AG04449 (cell line): ENCODE measurements at places on chromosomes 5 and 9.

- DNase-seq = no peak
Measured at GRCh38 chr9:92938025-92938424, 9.3 kb upstream of the FGD3 start.

DNA sequence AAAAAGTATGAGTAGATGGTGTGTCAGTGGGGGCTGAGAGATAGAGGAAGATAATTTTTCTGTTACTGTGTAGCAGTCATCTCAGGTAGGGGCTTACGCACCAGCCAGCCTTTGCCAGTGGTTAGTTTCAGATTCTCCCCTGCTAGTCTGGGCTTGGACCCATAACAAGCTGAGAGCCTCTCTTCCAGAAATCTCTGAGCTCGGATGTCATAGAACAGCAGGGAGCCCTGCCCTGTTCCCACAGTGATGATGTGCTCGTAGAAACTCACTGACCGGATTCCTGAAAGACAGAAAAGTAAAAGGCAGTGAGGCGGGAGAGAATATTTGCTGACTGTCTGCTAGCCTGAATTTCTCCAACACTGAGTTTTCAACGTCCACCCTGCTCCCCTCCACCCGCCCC is 37.2 kb downstream of the DCAF12 start:
- no peak for DNase-seq

DNA sequence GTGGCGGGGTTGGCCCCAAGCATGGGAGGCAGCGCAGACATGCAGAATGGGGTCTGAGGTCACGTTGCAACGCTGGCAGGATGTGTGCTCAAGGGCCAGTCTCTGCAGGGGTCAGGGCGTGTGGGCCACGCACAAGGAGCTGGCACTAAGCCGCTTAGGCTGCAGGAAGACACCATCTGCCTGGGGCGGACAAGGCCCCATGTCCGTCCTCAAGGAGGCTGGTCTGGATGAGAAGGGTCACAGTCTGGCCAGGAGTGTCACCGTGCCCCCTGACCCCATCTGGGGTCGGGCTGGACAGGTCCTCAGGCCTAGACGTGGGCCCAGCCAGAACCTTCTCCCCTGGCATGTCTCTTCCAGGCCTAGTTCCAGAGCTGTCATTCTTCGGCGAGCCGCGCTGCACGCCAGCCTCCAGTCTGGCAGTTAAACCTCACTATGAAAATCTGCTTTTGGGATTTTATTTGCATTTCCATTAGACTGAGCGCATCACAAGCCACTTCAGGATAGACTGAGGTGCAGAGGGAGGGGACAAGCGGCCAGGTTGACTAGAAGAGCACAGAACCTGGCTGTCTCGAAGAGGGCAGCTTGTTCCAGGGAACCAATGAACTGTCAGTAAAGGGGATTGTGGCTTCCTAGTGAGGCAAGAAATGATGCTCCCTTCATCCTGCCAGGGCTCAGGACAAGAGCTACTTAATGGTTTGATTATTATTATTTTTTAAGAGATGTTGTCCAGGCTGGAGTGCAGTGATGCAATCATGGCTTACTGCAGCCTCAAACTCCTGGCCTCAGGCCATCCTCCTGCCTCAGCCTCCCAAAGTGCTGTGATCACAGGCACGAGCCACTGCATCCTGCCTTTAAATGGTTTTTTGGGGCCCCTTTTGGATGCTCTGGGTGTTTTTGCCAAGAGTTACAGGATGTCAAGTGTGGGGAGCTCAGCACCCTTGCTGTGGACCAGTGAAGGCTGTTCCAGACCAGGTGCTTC is 4.3 kb downstream of the BRD3OS start:
- no peak for DNase-seq

GRCh38 chr9:109449036-109449798 is 48.9 kb downstream of the PTPN3 start:
- no peak for DNase-seq

DNA sequence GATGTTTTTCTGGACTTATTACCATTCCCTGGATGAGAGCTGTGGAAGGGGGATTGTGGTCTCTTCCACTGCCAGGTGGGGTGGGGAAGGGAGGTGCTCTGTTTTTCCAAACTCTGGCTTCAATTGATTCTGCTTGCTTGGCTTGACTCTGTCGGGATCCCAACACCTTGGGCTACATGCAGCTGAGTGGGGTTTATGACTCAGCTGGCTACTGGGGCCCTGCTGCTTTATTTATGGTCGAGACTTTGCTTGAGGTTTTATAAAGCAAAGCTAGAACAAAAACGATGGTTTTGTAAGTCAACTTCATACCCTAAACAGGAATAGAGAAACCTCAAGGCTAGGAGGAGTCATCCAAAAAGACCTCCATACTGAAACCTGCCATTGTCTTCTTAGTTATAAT is 76.3 kb downstream of the AOPEP start:
- DNase-seq = no peak

- DNase-seq = no peak
Measured at GRCh38 chr5:95863383-95863757, 40.8 kb upstream of the GLRX start.

GRCh38 chr5:89282554-89283510 is 399.8 kb upstream of the MEF2C start:
- no peak for DNase-seq
